ENCODE measurements at places on chromosomes 5 and 9.

DNA sequence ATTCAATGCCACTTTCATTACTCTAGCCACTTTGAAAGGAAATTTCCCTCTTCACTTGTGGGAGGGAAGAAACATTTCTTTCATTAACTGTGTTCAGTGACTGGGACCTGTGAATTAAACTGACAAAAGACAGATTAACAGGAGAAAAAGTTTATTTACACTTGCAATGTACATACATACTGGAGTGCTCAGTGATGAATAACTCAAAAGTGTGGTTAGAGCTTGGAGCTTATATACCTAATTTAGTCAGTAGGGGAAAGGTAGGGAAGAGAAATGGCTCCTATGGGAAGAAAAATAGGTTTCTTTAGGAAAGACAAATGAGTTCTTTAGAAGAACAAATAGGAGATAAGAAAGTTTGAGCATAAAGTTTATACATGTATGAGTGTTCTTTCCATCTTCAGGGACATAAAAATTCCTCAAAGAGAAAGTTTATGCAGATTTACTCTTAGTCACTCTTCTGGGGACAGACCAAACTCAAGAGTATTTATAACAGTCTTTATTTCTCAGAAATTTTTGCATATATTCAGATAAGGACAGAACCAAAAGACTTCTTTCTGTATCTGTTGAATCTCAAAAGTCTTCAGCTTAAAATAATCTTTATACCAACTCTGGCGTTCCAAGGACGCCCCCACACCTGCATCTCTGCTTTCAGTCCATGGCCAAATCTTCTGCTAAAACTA is 120.0 kb upstream of the RAI14 start:
- peak; percentile 11 for DNase-seq

- peak; percentile 86 for DNase-seq
These were observed at the start of gene ECPAS for GRCh38 chr9:111483858-111484571. ECPAS (minus strand) TSS chr9:111484383; CDS start chr9:111472918, 11,465 bp downstream.

GRCh38 chr5:2110137-2110933 is 227.6 kb upstream of the IRX4 start:
- no peak for DNase-seq

DNA sequence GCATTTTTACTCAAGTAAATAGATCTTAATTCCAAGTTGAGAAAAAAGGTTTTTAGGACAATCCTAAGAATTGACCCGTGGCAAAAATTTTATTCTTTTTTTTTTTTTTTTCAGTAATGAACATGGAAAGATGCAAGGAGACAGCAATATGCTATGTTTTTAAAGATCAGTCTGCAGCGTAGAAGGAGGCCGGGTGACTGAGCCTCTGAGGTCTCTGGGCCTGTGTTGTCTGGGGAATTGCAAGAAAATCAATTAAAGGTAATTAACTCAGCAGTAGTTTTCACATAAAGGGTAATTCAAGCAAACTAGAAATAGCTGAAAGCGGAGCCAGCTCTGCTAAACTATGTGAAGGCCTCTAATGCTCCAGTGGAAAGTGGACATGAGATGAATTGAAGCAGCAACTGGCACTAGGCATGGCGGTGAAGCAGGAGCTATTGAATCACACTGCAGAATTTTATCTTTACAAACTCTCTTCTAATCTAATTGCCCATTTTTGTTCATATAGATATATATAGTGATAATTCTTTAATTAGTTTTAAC is 285.2 kb upstream of the ITGA1 start:
- no peak for DNase-seq

DNA sequence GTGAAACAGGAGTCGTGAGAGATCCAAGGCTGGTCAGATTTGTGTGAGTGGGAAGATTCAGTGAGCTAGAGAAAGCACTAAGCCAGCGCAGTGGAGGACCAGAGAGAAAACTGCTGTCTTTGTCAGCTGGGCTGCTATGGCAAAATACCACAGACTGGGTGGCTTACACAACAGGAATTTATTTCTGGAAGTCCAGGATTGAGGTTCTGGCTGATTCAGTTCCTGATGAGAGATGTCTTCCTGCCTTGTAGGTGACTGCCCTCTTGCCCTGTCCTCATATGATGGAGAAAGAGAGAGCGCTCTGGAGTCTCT is 24.2 kb upstream of the ANKRD33B start:
- peak; percentile 34 for DNase-seq

DNA sequence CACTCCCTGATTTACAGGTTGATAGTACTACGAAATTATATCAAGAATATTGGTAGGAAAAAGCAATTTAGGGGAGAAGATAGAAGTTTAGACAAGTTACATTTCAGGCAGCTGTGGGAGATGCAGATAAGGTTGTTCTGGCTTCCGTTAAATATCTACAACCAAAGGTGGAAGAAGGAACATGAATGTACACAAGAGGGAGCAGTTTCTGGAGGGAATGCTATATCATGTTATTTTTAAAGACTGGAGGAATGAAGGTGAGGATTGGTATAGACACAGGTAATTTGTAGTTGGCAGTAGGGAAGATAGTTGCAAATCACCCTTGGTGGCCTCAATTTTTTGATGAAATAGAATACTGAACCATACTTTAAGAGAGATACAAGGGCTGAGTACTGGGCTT is 187.3 kb upstream of the NMUR2 start:
- no peak for DNase-seq

DNA sequence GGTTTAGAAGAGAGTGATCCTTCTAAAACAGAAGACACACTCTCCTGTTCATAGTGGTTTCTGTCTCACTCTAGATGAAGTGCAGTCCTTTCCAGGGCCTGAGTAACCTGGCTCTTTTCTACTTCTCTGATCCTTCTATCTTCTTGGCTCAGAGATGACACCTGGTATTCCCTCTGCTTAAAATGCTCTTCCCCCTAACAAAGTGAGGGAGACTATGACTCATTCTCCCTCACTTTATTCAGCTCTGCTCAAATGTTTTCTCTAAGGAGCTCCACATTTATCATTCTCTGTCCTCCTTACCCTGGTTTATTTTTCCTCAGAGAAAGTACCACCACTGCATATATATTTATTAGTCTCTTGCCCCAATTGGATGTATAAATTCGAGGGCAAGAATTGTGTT is 24.6 kb downstream of the TUT7 start:
- no peak for DNase-seq

DNA sequence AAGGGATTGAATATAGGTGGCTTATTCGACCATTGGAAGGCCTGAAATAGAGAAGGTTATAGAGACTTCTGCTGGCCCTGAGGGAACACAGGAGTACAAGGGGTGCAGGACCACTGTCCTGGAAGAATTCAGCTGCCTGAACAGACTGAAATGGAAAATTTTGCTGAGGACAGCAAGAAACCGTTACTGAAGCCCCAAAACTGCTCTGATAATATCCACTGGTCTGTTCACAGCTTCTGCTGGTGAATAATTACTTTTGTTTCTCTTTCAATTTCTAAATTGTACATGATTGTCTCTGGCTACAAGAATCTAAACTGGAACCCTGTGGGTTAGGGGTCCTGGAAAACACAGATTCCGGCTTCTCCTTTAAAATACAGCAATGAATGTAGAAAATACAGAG is 218.5 kb upstream of the CDH12 start:
- no peak for DNase-seq

DNA sequence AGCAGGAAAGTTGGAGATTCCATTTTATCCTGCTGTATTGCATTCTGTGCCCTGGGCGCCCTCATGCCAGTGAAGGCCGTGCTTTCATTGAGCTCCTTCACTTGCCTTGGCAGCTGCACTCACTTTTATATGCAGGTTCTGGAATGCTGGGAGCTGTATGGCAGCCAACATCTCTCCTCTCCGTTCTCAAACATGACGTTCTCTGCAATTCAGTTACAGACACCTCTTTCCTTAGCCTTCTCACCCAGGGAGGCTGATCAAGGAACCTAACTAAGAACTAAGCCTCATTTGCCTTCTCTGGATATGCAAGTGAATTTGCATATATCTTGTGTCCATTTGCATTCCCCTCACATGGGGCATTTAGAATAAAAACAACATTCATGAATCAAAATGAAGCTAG is 29.4 kb upstream of the PURA start:
- DNase-seq = no peak

GRCh38 chr9:73880101-73880500 is 617.0 kb upstream of the RORB start:
- DNase-seq = no peak

- DNase-seq = no peak
These were observed 13.7 kb downstream of the EHMT1 start for GRCh38 chr9:137632230-137633161.

DNA sequence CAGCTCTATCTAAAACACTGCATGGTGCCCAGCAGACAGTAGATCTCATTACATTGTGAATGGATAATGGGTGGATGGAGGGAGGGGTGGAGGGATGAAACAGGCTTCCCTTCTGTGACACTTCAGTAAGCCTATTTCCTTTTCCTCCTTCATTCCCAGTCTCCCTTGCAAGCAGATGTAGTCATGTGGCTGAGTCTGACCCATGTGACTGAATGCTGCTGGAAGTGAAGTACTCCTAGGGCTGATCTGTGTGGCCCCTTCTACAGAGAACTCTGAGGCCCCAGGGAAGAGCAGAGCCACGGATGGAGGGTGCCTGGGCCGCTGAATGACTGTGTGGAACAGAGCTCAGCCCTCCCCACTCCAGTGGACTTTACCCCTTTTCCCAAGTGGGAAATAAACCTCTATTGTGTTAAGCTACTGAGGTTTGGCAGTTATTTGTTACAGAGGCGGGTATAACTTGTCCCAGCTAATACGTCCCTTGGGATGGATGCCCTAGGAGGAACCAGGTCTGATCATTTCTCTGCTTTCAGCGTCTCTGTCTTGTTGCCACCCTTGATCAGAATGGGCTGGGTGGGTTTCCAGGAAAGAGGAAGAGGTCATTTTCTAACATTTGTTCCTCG is 176.1 kb upstream of the MVB12B start:
- no peak for DNase-seq

DNA sequence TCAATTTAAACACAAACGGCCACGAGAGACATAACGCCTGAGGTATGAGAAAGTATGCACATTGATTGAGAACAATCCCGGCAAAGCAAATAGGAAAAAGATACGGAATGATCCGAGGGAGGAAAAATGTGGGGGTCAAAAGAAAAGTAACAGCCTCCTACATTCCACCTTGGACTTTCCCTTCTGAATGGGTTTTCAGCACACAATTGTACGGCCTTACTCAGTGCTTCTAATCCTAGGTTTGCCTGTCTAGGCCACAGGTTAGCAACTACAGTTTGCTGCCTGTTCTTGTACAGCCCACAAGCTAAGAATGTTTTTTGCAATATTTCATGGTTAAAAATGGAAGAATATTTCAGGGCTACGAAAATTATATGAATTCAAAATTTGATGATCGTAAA is 46.2 kb upstream of the RNF20 start:
- no peak for DNase-seq
